Endothelial cell of umbilical vein (primary cell): ENCODE measurements at places on chromosomes 12 and 14. TPM values are rescaled to one million over a fixed set of nuclear protein-coding genes. Genes with fewer than 3 reads are reported as not detected.

The TMTC1 gene
- 5.1 and 5.4 TPM in 2 replicates for total RNA-seq

The VPS33A gene
- total RNA-seq, result 22.4 and 23.1 TPM in 2 replicates

The AMHR2 gene
- total RNA-seq, result not detected in 2 replicates

The TAS2R9 gene
- not detected in 2 replicates for total RNA-seq

The PLEKHG7 gene
- not detected in 2 replicates for total RNA-seq

The CLEC7A gene
- total RNA-seq, result not detected in 2 replicates
